A549 treated with DMSO at 1 μM for 4 hours (cell line): ENCODE measurements at places on chromosomes 1 and 21. TPM values are rescaled to one million over a fixed set of nuclear protein-coding genes. Genes with fewer than 3 reads are reported as not detected.

The OR2L8 gene
- not detected in 5 replicates for total RNA-seq

The TDRD10 gene
- total RNA-seq = not detected in 5 replicates

The DNAI4 gene
- total RNA-seq = 0.27 to 1.9 TPM (median 0.74 TPM) in 5 replicates

The BRINP3 gene
- not detected in 5 replicates for total RNA-seq

The VASH2 gene
- 3.6 to 4.8 TPM (median 4.5 TPM) in 5 replicates for total RNA-seq

The MCM3AP gene
- total RNA-seq = 30.4 to 49.6 TPM (median 47.5 TPM) in 5 replicates

The MFSD2A gene
- 4.0 to 5.9 TPM (median 4.6 TPM) in 5 replicates for total RNA-seq

The SLC9A1 gene
- 11.3 to 13.2 TPM (median 12.5 TPM) in 5 replicates for total RNA-seq

The FBLIM1 gene
- 19.5 to 24.3 TPM (median 23.4 TPM) in 5 replicates for total RNA-seq

The TRIM58 gene
- total RNA-seq = not detected in 5 replicates

The FAM72B gene
- total RNA-seq = 6.1 to 9.0 TPM (median 7.2 TPM) in 5 replicates
